Fibroblast of skin of left biceps (primary cell): ENCODE measurements at places on chromosomes 7 and 10.

DNA sequence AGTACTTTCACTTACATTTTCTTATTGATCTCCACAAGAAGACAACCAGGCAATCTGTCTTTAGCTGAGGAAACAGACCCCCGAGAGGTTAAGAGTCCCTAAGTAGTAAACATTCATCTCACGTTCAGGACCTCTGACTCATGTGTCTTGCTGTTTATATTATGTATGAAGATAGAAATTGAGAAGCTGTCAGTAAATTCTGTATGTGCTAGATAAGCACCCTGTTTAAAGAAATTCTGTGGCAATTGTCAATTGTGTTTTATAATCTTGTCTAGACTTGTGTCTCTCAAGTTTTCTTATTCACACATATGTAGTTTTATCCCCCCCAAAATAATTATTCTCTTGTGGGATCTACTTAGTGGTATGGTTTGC is 14.5 kb downstream of the ADK start:
- no peak for DNase-seq

DNA sequence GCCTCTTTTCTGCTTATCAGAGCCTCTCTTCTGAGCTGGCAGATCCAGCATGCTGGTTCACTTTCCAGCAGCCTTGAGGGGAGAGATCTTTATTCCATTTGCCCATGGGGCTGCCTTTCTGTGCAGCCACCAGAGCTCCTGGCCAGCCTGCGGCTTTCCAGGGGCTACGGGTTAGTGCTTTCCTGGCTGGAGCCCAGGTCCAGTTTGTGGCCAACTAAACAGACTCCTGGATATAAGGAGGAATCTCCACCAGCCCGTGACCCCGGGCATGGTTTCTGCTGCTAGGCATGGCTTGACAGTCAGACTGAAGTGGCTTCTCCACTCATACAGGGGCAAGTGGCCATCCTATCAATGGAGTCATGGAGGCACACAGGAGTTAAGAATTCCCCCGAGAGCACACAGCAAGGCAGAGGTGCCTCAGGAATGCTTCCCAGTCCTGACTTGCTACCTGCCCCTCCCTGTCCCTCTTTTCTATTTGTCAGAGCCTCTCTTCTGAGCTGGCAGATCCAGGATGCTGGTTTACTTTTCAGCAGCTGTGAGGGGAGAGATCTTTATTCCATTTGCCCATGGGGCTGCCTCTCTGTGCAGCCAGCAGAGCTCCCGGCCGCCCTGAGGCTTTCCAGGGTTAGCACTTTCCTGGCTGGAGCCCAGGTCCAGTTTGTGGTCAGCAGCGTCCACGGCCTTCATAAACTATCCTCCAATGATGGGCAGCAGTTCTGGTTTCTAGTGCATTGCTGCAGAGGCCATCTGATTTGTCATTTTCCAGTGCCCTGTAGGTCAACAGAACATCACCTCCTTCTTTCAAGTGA is 35.9 kb downstream of the TSPAN15 start:
- no peak for DNase-seq

GRCh38 chr7:64098-64915 is 128.1 kb upstream of the FAM20C start:
- DNase-seq: peak; percentile 23

GRCh38 chr10:102230861-102231356 is 4.8 kb downstream of the ELOVL3 start:
- no peak for DNase-seq

- no peak for DNase-seq
Observed at GRCh38 chr10:44881649-44882048, 29.5 kb upstream of the TMEM72 start.

- DNase-seq: no peak
Observed at GRCh38 chr10:81843042-81843441, 32.0 kb upstream of the NRG3 start.

GRCh38 chr10:62514079-62514693 is 140.0 kb downstream of the ZNF365 start:
- DNase-seq: no peak

GRCh38 chr7:16762177-16762576 is 8.6 kb downstream of the TSPAN13 start:
- DNase-seq: no peak

DNA sequence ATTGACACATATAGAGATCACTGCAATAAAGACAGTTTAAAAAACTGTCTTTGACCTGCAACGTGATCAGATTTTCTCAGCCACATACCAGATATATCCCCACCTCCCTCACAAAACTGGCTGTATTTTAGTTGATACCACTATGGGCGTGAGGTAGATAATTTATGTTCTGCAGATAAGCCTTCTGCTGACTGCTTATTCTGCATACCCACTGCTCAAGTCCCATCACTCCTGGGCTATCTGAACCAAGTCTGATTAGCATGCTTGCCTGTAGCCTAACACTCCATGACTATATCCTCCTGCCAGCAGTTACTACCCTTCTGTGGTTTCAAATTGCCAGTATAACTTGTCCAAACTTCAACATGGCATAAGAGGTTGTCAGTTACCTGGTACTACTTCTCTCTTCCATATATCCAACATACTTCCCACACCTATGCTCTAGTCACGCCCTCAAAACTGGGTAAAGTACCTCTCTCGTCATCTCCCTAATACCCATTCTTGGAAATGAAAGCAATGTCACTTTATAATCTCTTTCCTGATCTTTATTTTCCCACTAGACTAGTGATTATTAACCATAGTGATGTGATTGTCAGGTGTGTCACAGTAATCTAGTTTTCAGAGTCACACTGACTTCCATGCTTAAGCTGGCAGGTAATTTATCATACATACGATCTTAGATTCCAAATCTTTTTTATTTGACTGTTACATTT is 70.7 kb downstream of the MALSU1 start:
- no peak for DNase-seq

DNA sequence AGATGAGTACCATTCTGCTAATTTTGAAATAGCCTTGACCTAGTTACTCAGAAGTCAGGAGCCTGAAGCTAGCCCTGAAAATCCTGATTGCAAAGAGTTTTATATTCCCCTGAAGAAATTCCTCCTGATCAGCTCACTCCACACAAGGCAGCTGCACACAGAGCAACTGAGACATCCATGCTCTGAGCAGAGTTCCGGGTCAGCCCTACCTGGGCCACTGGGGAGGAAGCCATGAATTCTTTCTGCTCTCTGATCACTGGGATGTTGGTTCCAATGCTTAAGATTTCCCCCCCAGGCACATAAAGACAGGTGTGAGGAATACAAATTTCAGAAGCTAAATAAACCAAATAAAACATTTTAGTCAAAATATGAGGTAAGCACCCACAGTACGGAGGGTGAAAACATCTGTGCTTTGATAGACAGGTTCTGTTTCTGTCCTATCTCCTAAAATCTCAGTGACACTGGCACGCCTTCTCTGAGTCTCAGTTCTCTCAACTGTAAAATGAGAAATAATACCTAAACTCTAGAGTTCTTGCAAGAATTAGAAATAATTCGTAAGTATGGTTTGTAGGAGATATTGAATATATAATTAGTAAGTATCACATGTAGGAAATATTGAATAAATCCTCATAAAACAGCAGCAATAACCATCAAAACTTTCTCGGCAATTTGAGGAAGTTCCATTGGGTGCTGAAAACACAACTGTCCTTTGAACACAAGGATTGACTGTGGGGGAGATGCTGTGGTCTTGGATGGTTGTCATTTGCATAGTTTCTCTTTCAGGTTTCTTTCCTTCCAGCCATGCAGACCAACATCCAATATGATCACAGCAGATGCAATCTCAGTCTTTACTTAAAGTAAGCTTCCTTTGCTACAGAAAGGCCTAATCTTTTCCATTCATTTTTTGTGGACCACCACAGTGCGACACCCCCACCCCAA is 133.0 kb upstream of the TNS3 start:
- DNase-seq: no peak

DNA sequence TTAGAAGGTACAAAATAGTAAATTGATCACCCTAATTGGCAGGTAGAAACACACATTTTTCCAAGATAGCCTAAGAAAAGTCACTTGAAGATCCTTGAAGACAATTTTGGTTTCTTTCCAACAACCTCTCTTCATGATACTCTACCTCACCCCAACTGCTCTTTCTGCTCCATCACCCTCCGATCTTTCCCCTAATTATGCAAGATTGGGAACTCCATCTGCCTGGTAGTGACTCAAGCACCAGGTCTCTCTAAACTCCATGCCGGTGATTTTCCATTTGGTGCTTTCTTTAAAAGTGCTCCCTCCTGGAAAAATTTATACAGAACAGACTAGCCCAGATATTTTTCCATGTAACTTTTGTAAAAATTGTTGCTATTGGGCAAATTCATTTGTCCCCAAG is 1.1 kb upstream of the AKR1B1 start:
- no peak for DNase-seq

DNA sequence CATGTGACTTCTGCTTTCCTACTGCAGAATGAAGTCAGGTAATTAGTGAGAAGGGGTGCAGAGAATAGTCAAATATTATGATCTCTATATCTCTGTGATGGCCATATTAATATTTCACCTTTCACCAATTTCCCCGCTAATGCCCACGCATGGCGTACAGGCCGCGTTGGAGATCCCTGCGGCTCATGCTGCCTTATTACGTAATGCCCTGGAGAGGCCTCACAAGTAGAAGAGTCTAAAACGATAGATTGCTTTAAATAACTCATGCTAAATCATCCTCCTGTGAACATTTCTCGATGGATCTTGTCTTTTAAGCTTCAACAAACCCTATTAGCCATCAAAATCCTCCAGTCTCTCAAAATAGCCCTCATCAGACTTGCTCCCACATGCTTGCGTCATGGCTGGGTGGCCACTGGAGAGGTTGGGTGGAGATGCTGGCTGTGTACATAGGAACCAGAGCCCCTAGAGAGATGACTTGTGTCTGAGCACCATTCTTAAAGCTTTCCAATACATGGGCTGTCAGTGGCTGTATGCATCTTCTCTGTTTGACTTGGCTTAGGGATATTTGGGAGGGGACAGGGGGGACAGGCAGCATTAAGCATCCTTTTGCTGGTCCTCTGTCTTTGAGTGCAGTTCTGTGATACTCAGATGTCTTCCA is 79.5 kb upstream of the INSYN2A start:
- no peak for DNase-seq

GRCh38 chr10:125868372-125868975 is 12.6 kb downstream of the DHX32 start:
- no peak for DNase-seq

DNA sequence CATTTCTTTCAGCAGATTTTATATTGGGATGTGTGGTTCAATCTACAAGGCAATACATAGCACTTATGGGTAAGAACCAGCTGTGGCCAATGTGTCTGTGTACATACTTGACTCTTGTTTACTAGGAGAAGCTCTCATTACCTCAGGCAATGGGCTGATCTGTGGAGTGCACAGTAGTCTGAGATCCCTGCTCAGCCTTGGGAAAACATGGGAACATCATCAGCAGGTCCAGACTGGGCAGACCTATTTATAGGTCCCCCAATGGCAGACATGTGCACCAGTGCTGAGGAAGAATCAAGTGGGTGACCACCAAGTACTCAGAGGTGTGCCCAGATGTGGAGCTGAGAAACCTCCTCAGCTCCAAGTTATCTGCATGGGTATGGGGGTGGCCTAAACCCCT is 349.7 kb downstream of the KIF20B start:
- DNase-seq: no peak

DNA sequence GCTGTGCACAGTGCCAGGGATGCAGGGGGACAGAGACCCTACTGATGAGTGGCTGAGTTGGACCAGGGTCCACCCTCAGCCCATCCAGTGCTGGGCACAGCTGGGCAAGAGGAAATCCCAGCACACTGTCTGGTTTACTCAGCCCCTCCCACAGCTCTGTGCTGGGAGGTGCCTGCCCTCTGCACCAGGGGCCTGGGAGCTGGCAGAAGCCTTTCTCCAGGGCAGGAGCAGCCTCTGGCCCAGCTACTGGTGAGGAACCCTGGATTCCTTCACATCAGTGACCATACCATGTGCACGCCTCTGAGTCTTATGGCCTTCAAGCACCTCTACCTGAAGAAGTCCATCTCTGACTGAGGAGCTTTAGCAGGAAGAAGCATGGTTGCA is 25.9 kb upstream of the C10orf71 start:
- DNase-seq: no peak

- DNase-seq: no peak
Observed at GRCh38 chr7:135936497-135937217, 40.5 kb downstream of the MTPN start.

- no peak for DNase-seq
Observed at GRCh38 chr10:46068117-46068516, 22.0 kb upstream of the MSMB start.

DNA sequence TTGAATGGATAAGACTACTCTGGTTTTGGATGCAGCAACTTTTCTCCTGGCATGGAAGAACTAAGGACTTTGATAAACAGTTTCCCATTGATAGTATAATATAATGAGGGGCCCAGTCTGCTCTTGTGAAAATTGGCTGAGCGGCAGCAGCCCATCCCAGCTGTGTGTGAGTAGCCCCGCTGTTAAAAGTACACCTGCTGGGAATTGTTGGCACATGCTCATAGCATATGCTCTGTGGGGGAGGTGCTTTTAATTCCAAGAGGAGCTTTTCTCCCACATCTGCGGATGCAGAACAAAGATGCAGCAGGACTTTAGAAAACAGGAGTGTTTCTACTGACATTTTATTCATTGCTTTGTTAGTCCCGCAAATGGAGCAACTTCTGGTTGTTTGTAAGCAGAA is 19.0 kb downstream of the SRI start:
- DNase-seq: no peak

- DNase-seq: no peak
Observed at GRCh38 chr10:74888962-74889661, 62.7 kb downstream of the KAT6B start.

DNA sequence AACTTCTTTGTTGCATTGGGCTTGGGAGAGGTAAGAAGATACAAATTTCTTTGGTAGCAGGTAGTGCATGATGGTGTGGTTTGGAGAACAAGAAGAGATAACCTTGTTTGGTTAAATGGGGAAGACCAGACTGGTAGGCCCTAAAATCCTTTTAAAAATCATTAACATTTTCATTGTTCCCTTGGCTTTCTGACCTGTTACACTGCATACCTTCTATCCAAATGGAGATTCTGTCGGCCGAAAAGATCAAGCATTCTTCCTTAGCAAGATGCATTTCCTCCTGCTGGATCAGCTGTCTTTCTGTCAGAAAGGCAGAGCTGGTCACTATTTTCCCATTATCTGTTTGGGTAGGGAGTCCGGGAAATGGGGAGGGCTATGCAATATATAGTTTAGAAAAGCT is 33.7 kb downstream of the AGK start:
- DNase-seq: no peak
